Tibial nerve (tissue), 4 donors: ENCODE measurements at places on chromosomes 2 and 18. TPM values are rescaled to one million over a fixed set of nuclear protein-coding genes. Genes with fewer than 3 reads are reported as not detected.
A peak's percentile ranks its signal among the peaks of the same experiment; 100 is the strongest.

- no peak for DNase-seq
- H3K27ac ChIP-seq, result no peak overlapping the region
- no peaks in the 10 kb centered on the region for H3K36me3 ChIP-seq
- no peak overlapping the region for H3K4me3 ChIP-seq
- no peaks in the 10 kb centered on the region for H3K4me1 ChIP-seq
These were observed 92.8 kb downstream of the RTN4 start for GRCh38 chr2:54957321-54957999.

DNA sequence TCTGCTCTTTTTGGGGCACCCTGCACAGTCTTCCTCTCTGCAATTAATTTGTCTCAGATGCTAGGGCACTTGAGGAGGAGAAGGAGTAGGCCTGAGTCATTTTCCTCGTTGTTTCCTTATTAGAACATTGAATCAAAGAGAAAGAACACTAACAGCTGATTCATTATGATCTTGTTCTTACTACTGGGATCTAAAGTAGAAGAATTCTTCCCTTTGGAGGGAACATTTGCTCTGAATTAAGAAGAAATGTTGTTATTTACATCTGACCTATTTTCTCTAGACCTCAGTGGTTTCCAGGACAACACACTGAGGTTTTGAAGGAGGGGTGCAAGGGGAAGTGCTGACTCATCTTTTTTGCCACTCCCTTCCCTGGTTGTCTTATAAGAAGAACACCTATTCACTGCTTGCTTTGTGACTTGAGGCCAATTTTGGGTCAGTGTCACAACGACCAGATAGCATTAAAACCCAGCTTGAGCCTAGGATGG lies 24.3 kb upstream of the STAT1 start:
- H3K27ac ChIP-seq, result no peak overlapping the region
- no peaks in the 10 kb centered on the region for H3K36me3 ChIP-seq
- H3K4me1 ChIP-seq, result no peaks in the 10 kb centered on the region
- DNase-seq, result no peak
- no peaks in the 10 kb centered on the region for H3K27me3 ChIP-seq

GRCh38 chr2:240932724-240933047 lies 26.6 kb downstream of the CROCC2 start:
- no peaks in the 10 kb centered on the region for H3K4me1 ChIP-seq
- no peaks in the 10 kb centered on the region for H3K27me3 ChIP-seq
- DNase-seq, result no peak
- no peak overlapping the region for H3K27ac ChIP-seq
- no peaks in the 10 kb centered on the region for H3K36me3 ChIP-seq

DNA sequence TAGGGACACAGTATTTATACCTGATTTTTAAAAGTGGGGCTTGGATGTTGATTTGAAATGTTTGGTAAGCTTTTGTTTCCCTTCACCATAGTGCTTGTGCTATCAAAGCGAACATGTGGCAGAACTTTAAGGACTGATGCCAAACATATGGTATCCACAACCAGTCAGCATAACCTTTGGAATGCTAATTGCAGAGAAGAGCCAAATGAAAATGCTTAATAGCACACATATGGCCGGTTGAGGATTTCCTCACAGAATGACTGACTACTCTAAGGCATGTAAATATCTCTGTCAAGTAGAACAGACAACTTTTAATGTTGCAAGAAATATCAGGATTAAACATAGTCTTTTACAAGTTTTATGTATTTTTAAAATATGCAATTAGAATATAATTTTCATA lies 120.9 kb upstream of the COL3A1 start:
- H3K36me3 ChIP-seq, result no peaks in the 10 kb centered on the region
- no peaks in the 10 kb centered on the region for H3K27me3 ChIP-seq
- H3K4me3 ChIP-seq, result no peak overlapping the region
- H3K27ac ChIP-seq, result no peak overlapping the region

DNA sequence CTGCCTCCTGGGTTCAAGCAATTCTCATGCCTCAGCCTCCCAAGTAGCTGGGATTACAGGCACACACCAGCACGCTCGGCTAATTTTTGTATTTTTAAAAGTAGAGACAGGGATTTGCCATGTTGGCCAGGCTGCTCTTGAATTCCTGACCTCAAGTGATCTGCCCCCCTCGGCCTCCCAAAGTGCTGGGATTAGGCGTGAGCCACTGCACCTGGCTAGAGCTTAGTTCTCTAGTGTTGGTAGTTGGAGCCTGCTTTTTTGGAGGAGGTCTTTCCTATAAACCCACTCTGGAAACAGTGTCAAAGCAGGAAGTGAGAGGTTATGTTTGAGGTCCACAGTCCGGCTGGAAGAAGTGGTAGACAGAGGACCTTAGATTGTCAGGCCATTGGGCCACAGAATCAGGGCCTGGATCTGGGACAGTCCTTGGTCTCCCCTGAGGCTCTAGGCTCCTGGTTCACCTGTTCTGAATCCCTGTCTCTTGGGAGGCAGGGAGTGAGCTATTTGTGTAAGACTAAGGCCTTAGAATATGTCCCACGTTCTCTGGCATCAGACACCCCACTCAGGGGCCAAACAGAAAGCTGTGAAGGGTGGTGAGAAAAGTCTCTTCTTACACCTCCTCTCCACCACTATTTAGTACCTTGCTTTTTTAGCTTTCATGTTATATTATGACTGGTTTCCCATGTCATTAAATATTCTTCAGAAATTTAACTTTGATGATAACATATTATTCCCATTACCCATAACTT lies 34.5 kb downstream of the PCBP1 start:
- DNase-seq, result no peak
- peak overlapping the region; percentile 20 for H3K27ac ChIP-seq
- no peaks in the 10 kb centered on the region for H3K27me3 ChIP-seq
- no peak overlapping the region for H3K4me3 ChIP-seq
- H3K4me1 ChIP-seq, result peaks cover 55% of the 10 kb centered on the region

DNA sequence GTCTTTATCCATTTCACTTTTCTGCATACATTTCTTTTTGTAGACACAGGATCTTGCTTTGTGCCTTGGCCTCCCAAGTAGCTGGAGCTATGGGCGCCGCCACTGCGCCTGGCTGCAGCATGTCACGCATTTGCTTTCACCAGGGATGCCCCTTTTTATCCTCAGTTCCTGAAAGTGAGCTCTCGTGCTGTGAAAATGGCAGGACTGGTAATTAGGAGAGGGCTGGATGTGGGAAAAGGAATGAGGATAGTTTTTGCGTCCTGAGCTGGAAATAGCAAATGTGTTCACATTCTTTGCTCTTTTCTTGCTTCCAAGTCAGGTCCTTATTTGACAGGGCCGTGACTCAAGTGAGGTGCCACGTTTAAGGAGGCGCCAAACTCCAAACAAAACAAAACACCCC lies 104.6 kb downstream of the LDLRAD4 start:
- H3K4me1 ChIP-seq, result no peaks in the 10 kb centered on the region
- no peak for DNase-seq
- H3K27me3 ChIP-seq, result no peaks in the 10 kb centered on the region
- H3K4me3 ChIP-seq, result no peak overlapping the region
- no peak overlapping the region for H3K27ac ChIP-seq
- H3K36me3 ChIP-seq, result no peaks in the 10 kb centered on the region

GRCh38 chr2:219127037-219127635 lies 33.5 kb downstream of the NHEJ1 start:
- no peaks in the 10 kb centered on the region for H3K27me3 ChIP-seq
- H3K4me3 ChIP-seq, result no peak overlapping the region
- no peak for DNase-seq
- H3K4me1 ChIP-seq, result no peaks in the 10 kb centered on the region
- no peak overlapping the region for H3K27ac ChIP-seq

- H3K27me3 ChIP-seq, result peaks cover 12% of the 10 kb centered on the region
- H3K4me3 ChIP-seq, result no peak overlapping the region
- H3K4me1 ChIP-seq, result no peaks in the 10 kb centered on the region
- DNase-seq, result no peak
- H3K27ac ChIP-seq, result no peak overlapping the region
These were observed 122.1 kb downstream of the ACOXL start for GRCh38 chr2:110854355-110855081.

DNA sequence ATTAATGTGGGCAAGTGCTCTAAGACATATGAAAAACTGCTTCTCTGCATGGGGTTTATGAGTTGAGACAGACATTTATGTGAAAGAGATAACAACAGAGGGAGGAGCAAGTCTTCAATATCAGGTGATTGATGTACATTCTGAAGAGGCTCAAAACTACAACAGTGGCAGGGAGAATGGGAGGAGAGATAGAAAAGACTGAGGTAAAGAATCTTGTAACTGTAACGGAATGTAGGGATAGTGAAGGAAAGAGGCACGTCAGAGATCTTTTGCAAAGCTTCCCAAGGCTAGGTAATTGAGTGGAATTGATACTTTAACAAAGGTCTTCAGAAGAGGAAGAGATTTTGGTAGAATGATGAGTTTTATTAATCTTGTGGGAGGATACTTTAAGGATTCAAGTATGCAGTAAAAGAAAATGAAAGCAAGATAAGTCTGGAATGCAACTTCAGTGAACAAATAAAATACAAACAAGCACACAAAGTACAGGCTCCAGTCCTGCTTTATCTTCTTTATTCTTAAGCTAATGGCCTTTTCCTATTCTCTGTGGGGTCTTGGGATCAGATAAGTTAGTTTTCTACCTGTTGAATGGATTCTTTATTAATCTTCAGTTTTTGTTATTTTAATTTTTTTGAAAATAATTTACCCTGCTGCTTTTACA lies 15.0 kb downstream of the SMAD4 start:
- no peak overlapping the region for H3K4me3 ChIP-seq
- no peak for DNase-seq
- H3K27ac ChIP-seq, result no peak overlapping the region
- H3K36me3 ChIP-seq, result no peaks in the 10 kb centered on the region

DNA sequence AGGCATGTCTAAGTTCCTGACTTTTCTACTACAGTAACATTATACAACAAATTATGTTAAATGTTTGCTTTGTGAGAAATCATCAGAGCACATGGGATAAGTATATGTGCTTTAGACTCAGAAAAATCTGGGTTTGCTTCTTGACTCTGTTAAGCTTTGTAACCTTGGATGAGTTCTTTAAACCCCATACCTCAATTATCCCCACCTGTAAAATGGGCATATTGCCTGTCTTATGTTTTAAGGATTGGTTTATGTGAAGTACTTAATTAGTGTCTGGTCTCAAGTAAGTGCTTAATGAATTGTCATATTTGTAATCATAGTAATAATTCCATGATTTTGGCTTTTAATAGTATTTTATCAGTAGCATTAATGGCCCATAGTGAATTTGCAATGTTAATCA lies 135.8 kb downstream of the TAF4B start:
- H3K36me3 ChIP-seq, result no peaks in the 10 kb centered on the region
- H3K27me3 ChIP-seq, result no peaks in the 10 kb centered on the region
- H3K4me3 ChIP-seq, result no peak overlapping the region
- H3K27ac ChIP-seq, result no peak overlapping the region
- DNase-seq, result no peak

DNA sequence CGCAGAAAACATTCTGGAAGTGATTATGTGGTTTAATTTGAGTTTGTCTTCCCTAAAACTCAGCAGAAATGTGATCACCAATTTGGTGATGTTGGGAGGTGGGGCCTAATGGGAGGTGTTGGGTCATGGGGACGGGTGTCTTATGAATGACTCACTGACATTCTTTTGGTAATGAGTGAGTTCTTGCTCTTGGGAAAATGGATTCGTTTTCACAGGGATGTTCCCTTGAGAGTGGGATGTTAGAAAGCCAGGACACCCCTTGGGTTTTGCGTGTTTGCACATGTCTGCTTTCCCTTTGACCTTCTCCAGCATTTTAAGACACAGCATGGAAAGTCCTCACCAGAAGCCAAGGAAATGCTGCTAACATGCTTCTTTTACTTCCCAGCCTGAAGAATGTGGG lies 321.5 kb upstream of the NT5C1B start:
- H3K4me3 ChIP-seq, result no peak overlapping the region
- H3K27ac ChIP-seq, result no peak overlapping the region
- H3K4me1 ChIP-seq, result no peaks in the 10 kb centered on the region
- no peaks in the 10 kb centered on the region for H3K27me3 ChIP-seq

DNA sequence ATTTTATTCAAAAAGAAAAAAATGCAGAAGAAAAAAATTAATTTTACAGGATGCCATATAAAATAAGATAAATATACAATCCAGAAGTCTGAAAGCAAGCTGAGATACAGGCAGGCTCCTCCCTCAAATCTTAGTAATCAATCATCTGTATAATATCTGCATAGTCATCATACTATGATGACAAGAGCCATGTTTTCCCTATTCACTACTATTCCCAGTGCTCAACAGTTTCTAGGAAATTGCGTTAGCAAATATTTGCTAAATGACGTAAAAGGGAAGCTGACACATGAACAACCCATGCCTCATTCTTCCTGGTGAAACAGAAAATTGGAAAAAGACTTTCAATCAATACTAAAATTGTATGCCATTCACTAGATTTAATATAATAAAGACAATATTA lies 793.2 kb downstream of the SUCLG1 start:
- no peak overlapping the region for H3K4me3 ChIP-seq
- no peaks in the 10 kb centered on the region for H3K4me1 ChIP-seq
- no peaks in the 10 kb centered on the region for H3K27me3 ChIP-seq
- no peak overlapping the region for H3K27ac ChIP-seq
- DNase-seq, result no peak
- H3K36me3 ChIP-seq, result no peaks in the 10 kb centered on the region

- no peaks in the 10 kb centered on the region for H3K36me3 ChIP-seq
- DNase-seq, result no peak
- no peak overlapping the region for H3K4me3 ChIP-seq
- no peaks in the 10 kb centered on the region for H3K4me1 ChIP-seq
- no peaks in the 10 kb centered on the region for H3K27me3 ChIP-seq
These were observed 623.0 kb downstream of the NRXN1 start for GRCh38 chr2:50408936-50409335.

- H3K4me1 ChIP-seq, result peaks cover 30% of the 10 kb centered on the region
- H3K27ac ChIP-seq, result peak overlapping the region; percentile 79
- H3K27me3 ChIP-seq, result no peaks in the 10 kb centered on the region
- no peak for DNase-seq
These were observed 48.8 kb upstream of the LPIN2 start for GRCh38 chr18:3061581-3062312.

GRCh38 chr18:45071956-45072355 lies 391.3 kb downstream of the SETBP1 start:
- no peaks in the 10 kb centered on the region for H3K36me3 ChIP-seq
- H3K4me3 ChIP-seq, result no peak overlapping the region
- DNase-seq, result no peak
- H3K4me1 ChIP-seq, result no peaks in the 10 kb centered on the region
- no peaks in the 10 kb centered on the region for H3K27me3 ChIP-seq
- no peak overlapping the region for H3K27ac ChIP-seq

GRCh38 chr18:3466872-3467271 lies 16.9 kb downstream of the TGIF1 start:
- H3K4me3 ChIP-seq, result no peak overlapping the region
- DNase-seq, result no peak
- no peaks in the 10 kb centered on the region for H3K36me3 ChIP-seq
- H3K4me1 ChIP-seq, result no peaks in the 10 kb centered on the region
- H3K27me3 ChIP-seq, result no peaks in the 10 kb centered on the region
- H3K27ac ChIP-seq, result no peak overlapping the region

- H3K27me3 ChIP-seq, result no peaks in the 10 kb centered on the region
- no peak overlapping the region for H3K4me3 ChIP-seq
- no peak for DNase-seq
- H3K4me1 ChIP-seq, result no peaks in the 10 kb centered on the region
- H3K36me3 ChIP-seq, result no peaks in the 10 kb centered on the region
These were observed 229.0 kb upstream of the HS6ST1 start for GRCh38 chr2:128547667-128548066.

CABYR gene
- total RNA-seq, result 0.78 TPM

EPB41L5 gene
- total RNA-seq, result 13.9 TPM

CPLX4 gene
- total RNA-seq, result not detected

FAM237A gene
- total RNA-seq, result not detected

CD302 gene
- total RNA-seq, result 58.3 TPM

EPHA4 gene
- 10.2 TPM for total RNA-seq
